ENCODE measurements at places on chromosomes 11 and 22.
A peak's percentile ranks its signal among the peaks of the same experiment; 100 is the strongest.

- no peak for DNase-seq
Measured at GRCh38 chr11:129894278-129895125, 876 bp downstream of the NFRKB start.

DNA sequence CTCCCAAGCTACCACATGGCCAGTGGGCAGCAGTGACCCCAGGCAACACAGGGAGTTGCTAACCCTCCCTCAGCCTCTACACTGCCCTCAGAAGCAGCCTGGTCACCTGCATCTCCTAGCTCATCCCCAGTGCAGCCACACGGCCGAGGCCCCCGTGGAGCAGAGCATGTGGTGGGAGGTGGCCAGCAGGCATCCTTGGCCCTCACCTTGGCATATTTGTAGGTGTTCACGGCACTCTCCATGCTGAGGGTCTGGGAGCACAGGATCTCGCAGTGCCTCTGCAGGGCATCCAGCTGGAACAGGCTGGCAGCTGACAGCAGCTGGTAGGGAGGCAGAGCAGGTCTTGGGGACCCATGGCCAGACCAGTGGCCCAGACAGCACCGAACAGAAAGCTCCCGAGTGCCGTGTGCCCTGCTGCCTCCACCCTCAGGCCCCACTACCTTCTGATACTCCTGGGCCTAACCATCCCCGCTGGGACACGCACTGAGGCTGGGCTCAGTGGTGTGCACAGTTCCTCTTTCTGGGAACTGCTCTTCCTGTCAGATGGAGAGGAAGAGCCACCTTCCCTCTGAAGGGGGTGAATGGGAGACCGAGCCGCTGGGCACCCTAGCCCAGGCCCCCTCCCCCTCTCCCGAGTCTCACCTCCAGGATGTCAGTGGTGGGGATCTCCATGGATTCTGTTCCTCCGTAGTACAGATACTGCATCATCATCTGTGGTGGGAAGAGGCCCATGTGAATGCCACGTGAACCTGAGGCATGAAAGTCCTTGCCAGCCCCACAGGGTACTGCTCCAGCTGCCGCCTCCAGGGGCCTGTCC is 48.8 kb downstream of the NAT10 start:
- no peak for DNase-seq

GRCh38 chr22:25702040-25702439 is 39.9 kb upstream of the MYO18B start:
- no peak for DNase-seq

GRCh38 chr11:92845805-92846204 is 123.6 kb upstream of the MTNR1B start:
- no peak for DNase-seq

GRCh38 chr11:34149786-34150185 is 44.4 kb downstream of the NAT10 start:
- DNase-seq = no peak

DNA sequence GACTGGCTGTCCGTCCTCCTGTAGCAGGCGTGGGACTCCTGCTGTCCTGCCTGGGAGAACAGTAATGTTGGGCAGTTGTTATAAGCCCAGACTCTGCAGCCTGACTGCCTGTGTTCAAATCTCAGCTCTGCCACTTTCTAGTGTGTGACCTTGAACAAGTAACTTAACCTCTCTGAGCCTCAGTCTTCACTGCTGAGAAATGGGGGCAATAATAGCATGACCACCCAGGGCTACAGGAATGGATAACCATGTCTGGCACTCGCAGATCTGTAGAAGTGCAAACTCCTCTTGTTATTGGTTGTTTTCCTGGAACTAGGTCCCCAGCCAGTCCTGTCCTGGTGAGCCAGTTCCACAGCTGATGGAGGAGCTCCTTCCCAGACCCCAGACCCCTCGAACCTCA is 69.7 kb downstream of the TP53I11 start:
- DNase-seq = no peak

- no peak for DNase-seq
Measured at GRCh38 chr11:117002639-117003299, 95.5 kb downstream of the SIK3 start.

DNA sequence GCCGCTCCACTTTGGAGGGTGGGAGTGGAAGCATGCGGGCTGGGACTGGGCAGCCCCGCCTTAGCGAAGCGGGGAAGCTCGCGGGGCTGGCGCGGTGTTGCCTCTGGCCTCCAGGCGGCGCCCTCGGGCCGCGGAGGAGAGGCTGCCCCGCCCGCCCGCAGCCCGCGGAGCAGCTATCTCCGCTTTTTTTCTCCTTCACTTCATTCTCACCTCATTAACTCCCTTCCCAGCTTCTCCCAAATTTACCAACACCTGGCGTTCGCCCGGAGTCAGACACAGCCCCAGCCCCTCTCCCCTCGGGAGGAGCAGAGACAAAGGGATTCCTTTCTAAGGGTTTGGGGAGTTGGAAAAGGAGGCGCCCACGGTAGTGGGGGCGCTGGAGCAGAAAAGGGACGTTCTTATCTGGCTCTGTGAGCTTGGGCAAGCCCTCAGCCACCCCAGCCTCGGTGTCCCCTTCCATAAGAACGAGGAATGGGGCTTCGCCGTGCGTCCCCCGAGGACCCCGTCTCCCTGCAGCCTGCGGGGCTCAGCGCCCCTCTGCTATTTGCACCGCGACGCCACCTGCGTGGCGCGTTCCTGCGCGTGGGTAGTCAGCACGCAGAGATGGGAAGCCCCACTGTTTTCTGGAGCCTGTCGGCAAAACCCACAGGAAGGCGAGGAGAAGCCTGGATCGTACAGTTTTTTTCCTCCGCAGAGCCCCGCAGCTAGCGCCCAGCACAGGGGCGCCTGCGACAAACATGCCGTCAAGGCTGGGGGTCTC is 1.5 kb upstream of the WNT11 start:
- peak; percentile 80 for DNase-seq

DNA sequence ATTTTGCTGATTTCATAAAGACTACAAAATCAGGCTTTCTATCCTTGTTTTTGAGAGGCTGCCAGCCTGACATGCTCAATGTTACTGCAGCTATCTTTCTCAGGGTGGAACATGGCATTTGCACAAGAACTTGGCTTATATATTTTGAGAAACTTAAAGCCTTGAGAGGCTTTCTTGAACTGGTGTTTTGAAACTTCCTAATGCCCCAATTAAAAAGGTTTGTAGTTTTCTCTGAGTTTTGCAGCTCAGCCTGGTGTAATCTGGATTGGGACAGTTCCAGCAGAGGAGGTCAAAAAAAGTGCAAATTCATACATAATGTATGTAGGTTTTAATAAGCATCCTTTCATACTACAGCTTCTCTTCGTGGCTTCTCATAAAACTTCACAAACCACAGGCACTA is 223.4 kb downstream of the FAM76B start:
- no peak for DNase-seq

GRCh38 chr22:22768885-22769284 is 118.7 kb upstream of the IGLL5 start:
- no peak for DNase-seq

DNA sequence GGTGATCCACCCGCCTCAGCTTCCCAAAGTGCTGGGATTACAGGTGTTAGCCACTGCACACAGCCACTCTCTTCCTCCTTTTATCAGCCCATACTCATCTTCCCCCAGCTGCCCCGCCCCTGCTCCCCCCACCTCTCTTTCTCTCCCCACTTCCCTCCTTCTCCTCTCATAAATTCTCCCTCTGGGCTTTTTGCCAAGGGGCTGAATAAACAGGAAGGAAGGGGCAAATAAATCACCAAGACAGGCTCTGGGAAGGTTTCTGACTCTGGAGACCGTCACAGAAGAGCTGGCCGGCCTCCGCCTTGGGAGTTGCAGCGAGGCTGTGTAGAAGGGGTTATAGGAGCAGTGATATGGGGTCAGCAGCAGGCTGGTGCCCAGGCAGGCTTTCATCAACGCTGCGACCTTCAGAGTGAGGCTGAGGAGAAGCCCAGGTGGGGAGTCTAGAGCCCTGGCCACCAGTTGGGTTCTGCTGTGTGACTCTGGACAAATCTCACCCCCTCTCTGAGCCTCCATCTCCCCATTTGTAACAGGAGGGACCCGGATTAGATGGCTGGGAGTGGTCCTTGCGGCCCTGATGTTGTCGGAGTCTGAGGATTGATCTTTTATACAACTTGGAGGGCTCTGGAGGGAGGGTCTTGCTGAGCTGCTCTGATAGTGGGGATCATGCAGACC is 62.6 kb upstream of the RASD2 start:
- DNase-seq = no peak

GRCh38 chr11:81104051-81104450 is 1629.6 kb downstream of the FAM181B start:
- DNase-seq = no peak

DNA sequence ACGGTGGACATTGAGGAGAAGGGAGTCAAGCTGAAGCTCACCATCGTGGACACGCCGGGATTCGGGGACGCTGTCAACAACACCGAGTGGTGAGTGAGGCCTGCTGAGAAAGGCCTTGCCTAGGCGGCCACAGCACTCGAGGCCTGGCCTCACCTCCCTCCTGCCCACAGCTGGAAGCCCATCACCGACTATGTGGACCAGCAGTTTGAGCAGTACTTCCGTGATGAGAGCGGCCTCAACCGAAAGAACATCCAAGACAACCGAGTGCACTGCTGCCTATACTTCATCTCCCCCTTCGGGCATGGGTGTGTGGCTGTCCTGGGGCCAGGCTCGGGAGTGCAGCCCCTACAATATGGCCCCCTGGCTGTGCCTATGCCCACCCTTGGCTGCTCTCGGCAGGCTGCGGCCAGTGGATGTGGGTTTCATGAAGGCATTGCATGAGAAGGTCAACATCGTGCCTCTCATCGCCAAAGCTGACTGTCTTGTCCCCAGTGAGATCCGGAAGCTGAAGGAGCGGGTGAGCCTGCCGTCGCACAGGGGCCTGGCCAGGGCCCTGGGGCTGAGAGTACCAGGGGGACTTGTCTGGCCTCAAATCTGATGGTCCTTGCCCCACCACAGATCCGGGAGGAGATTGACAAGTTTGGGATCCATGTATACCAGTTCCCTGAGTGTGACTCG is 3.0 kb upstream of the GP1BB start:
- no peak for DNase-seq

- DNase-seq = no peak
Measured at GRCh38 chr11:36251823-36252222, 37.4 kb downstream of the COMMD9 start.

- no peak for DNase-seq
Measured at GRCh38 chr22:45218976-45219375, 21.7 kb downstream of the KIAA0930 start.

DNA sequence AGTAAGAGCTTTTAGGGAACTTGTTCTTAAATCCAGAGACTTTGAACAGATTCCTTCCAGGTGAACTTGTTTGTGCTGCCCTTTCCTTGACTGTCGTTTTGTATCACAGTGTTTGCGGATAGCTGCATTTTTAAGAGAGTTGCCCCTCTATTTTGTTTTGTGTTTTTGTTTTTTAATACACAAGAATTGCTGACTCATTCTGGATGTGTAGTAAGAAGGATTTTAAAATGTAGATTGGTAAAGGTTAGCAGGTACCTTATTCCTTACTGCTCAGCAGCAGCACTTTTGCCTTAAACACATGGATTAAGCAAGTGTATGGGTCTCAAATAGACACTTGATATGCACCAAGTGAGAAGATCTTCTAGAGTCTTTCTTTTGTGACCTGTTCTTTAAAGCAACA is 8.9 kb upstream of the APOA5 start:
- DNase-seq = no peak

GRCh38 chr11:1326435-1327063 is 17.1 kb upstream of the TOLLIP start:
- DNase-seq = no peak

GRCh38 chr11:1488575-1489180 is 2.1 kb upstream of the MOB2 start:
- no peak for DNase-seq

DNA sequence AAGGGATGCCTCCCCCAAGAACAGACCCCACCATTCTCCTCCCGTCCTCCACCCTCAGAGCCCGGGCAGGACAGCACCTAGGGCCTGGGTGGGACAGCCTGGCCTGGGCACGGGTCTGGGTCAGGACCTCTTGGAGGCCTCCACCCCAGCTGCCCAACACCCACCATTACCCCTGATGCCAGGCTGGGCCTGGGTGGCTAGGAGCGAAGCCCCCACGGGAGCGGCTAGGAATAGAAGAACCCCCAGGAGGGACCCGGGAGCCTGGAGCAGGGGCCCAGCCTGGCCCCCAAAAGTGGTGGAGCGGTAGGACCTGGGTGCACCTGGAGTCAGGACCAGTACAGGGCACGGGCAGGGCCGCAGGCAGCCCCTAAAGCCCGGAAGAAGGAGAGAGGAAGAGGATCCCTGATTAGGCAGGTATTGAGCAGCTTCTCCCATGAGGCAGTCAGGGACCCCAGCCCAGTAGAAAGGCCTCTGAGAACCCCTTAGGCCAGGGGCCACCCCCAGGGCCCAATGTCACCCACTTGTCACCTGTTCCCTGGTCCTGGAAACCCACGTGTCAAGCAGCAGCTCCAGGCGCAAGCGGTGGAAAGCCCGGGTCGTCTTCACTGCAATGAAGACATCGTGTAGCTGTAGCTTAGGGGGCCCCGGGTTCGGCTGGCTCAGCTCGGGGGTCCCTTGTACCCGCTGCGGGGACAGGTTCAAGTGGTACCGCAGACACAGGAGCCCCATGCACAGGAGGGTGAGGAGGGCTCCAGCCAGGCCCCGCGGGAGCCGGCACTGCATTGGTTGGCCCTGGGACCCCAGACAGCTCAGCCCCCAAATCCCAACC is 575 bp downstream of the MFNG start:
- DNase-seq = no peak

DNA sequence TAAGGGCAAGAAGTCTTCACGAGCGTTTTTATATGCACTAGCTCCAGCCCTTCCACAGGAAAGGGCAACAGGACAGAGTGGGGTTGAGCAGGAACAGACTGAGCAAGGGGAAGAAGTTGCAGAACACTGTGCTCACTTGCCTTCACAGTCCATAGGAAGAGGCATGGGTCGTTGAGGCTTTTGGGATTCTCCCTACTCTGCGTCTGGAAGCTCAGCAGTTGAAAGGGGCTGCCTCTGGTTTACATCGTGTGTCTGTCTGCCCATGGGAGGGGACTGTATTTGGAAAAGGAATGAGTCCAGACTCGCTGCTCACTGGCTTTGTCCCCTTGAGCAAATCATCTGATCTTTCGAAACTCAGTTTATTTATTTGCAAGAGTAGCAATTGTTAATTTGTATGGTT is 1.1 kb upstream of the PDGFD start:
- DNase-seq = no peak

GRCh38 chr11:78910322-78910721 is 335.7 kb upstream of the NARS2 start:
- DNase-seq = no peak

DNA sequence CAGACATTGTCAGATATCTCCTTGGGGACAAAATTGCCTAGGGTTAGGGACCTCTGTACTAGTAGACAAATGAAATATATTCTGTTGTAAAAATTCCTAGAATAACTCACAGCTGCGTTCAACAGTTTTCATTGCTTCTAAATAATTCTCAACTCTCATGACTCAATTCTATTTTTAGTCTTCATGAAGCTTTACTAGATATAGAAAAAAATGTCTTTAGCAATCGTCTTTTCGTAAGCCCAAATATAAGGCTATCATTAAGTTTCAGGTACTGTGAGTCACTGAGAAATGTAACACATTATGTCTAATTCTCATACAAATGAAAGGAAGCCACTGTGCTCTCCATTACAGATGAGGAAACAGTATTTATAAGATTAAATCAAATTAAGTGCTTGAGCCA is 6.4 kb downstream of the MMP12 start:
- DNase-seq = no peak

Data from activated B cell treated with CpG ODN at 0.5 μM for 24 hours (primary cell).